CD4-positive, alpha-beta T cell treated with Interleukin-4 for 1 hour (primary cell): ENCODE measurements at places on chromosomes 1 and 21.

- no peak for DNase-seq
Measured at GRCh38 chr1:187046293-187046692, 217.5 kb downstream of the PLA2G4A start.

GRCh38 chr1:161198194-161198896 is 509 bp downstream of the ADAMTS4 start:
- no peak for DNase-seq

GRCh38 chr1:168676029-168676812 is 52.8 kb downstream of the DPT start:
- no peak for DNase-seq

- no peak for DNase-seq
Measured at GRCh38 chr1:84693785-84694184, 3.5 kb upstream of the SSX2IP start.

DNA sequence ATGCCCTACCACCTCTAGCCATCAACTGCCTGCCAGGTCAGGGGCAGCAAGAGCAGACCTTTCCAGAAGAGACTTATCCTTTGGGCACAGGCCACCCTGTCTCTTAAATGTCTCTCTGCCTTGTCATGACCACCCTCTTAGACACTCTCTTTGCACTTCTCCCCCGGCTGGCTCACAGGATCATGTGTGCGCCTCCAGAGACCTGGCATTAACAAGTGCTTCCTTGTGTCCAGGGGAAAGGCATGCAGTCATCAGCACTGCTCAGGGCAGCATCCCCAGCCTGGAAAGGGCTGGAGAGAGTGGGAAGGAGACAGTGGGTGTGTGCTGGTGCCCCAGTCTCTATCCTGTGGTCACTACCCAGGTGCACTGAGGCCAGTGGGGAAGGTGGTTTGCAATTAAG is 85.2 kb upstream of the TLR5 start:
- DNase-seq, result no peak

DNA sequence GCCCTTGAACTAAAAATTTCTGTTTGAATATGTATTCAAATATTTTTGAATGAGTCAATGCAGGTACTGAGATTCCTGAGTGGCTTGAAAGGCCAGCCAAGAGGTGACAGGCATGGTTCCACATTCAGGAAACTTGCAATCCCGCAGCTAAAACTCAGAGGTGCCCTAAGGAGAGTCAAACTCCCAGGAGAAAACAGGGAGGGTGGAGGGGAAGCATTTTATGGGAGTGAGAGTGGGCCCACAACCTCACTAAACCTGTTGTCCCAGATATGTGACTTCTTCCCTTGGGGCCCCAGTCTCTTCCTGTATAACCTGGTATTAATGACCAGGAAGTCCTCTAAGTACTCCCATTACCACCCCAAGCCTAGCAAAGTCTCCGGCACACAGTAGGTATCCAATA is 189.6 kb downstream of the PLPP3 start:
- no peak for DNase-seq

DNA sequence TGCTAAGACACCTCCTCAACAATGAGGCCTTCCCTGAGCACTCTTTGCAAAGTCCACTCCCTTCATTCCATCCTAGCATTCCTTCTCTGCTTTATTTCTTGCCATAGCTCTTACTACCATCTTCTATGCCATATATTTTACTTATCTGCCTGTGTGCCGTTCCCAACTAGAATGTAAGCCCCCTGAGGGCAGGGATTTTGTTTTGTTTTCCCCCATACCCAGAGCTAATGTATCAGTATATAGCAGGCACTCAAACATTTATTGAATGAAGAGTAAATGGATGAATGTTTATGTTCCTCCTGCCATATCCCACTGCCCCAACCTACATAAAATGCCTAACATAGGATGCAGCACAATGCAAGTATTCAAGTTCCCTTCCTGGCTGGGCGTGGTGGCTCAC is 14.9 kb upstream of the PPP1R15B start:
- DNase-seq, result no peak

GRCh38 chr1:192534666-192535065 is 40.9 kb upstream of the RGS1 start:
- DNase-seq, result no peak

DNA sequence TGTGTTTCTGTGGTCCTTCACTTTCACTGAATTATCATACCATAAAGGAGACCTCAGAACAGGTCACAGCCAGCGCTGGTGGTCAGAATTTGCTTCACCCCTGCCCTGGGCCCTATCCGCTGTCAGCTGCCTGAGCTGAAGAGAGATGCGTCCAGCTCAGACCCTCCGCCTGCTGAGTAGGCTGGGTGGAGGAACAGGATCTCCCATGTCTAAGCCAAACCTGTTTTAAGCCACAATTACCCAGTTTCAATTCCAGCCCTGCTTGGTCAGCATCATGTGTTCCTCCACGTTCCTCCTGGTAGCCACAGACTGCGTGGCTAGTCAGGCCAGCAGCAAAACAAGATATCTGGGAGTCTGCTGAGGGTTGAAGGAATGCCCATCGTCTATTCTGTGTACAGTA is 13.5 kb upstream of the BGLAP start:
- no peak for DNase-seq

DNA sequence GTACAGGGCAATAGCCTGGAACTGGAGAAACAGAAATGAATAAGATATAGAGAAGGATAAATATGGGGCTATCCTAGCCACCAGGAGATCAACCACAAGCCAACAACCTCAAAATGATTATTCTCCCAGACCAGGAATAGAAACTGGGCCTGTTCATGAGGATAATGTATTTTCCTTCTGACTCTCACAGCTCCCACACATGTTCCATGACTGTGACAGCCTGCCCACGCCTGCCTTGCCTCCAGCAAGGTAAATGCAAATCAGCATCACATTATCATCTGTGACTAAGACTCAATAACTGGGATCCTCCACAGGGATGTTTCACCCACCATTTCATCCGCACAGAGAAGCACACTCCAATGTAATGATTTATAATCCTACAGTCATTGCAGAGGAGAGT is 3.3 kb downstream of the ENSA start:
- DNase-seq, result no peak

DNA sequence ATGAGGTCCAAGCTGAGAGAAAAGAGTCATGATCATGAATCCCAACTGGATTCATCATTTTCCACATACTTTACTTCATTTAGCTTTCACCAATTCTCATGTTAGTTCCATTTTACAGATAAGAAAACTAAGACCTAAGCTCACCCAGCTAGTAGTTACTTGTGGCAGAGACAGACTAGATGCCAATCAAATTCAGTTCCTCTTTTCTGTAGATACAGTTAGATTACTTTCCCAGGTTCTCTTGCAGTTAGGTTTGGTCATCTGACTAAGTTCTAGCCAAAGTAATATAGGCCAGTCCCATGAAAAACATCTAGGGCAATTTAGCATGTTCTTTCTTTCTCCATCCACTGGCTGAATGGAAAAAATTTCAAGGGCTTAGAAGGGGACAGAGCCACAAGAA is 8.9 kb upstream of the KCND3 start:
- DNase-seq, result no peak

- DNase-seq, result no peak
Measured at GRCh38 chr1:155888481-155888880, 22.7 kb downstream of the RIT1 start.

- DNase-seq, result no peak
Measured at GRCh38 chr1:10252508-10252907, 42.1 kb downstream of the KIF1B start.

GRCh38 chr21:33731447-33731846 is 89.1 kb downstream of the ITSN1 start:
- no peak for DNase-seq

GRCh38 chr1:245807954-245808719 is 653.4 kb downstream of the KIF26B start:
- no peak for DNase-seq

DNA sequence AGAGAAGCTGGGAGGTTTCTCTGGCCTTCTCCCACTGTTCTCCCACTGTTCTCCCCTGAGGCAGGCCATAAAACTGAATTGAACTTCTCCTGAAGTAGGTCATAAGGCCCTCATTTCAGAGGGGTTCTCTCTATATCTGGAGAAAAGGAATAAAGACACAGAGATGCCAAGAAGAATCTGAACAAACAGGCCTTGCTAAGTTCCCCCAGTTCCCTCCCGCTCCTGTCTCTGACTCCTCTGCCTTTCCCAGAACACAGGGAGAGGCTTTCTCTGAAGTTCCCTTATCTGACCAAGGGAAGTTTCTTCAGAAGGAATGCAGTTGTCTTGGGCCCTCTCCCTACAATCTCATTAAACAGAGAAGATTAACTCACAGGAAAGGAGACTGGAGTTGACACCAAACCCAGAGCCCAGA is 83.4 kb downstream of the SLC16A1 start:
- no peak for DNase-seq

DNA sequence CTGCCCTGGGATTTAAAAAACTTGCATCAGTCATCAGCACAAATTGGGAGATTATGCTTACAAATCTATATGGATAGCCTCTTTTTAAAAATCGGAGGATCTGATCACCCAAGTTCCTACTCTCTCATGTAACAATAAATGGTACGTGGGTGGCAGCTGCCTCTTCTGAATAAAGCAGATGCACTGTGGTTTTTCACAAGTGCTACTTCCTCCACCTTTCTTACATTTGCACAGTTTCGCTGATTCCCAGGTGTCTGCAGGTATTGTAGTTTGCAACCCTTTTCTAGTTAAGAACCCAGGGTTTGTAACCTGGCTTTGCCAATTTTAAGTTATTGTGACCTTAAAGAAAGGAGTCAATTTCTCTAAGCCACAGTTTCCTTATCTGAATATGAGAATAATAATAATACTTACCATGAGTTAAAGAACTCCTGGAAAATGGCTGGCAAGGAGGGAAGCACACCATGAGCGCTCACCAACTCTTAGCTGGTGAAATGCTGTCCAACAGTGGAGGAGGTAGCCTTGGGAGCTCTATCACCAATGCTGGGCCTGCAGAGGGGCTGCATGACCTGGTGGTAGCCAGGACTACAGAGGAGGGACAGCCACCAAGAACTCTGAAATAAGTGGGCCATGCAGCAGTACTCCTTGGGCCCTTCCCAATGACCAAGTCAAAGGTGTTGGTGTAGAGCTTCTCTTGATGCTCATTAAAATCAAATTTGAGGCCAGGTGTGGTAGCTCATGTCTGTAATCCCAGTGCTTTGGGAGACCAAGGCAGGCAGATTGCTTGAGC is 30.2 kb upstream of the KCNA2 start:
- DNase-seq, result peak; percentile 36

DNA sequence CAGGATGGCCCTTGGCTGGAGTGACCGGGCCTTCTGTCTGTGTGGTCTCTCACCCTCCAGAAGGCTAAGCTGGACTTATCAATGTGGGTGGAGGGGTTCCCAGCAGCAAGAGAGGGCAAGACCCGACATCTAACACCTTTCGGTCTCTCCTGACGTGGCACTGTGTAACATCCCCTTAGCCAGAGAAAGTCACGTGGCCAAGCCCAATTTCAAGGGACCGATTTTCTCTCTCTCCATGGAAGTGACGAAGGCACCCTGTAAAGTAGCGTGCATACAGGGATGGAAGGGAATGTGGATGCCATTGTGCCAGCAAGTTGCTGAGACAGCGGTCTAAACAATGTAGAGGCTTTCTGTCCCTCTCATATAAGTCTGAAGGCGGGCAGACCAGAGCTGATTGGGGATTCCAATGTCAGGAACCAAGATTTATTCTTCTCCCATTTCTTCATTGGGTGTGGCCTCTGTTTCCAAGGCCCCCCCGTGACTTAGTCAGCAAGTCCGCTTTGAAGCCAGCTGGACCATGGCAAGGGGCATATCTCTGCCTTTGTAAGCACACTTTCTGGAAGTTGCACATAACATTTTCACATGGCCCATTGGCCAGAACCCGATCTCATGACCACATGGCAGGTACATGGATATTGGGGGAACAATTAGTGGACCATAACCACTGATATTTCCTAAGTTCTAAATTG is 12.5 kb downstream of the MX1 start:
- no peak for DNase-seq

GRCh38 chr1:10692401-10693021 is 103.9 kb downstream of the CASZ1 start:
- peak; percentile 82 for DNase-seq

DNA sequence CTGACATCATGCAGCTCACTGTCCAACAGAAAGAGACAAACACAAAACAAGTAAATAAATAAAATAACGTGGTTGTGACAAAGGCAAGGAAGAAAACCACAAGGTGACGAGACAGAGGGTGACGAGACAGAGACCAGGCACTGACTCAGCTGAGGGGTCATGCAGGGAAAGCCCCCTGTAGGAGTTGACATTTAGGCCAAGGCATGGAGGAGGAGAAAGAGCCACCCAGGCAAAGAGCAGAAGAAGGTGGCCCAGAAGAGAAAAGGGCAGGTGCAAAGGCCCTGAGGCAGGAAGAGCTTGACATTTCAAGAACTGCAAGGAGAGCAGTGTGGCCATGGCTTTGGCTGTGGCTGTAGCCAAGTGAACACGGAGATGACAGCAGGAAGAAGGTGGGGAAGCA is 65.1 kb upstream of the ID3 start:
- no peak for DNase-seq

DNA sequence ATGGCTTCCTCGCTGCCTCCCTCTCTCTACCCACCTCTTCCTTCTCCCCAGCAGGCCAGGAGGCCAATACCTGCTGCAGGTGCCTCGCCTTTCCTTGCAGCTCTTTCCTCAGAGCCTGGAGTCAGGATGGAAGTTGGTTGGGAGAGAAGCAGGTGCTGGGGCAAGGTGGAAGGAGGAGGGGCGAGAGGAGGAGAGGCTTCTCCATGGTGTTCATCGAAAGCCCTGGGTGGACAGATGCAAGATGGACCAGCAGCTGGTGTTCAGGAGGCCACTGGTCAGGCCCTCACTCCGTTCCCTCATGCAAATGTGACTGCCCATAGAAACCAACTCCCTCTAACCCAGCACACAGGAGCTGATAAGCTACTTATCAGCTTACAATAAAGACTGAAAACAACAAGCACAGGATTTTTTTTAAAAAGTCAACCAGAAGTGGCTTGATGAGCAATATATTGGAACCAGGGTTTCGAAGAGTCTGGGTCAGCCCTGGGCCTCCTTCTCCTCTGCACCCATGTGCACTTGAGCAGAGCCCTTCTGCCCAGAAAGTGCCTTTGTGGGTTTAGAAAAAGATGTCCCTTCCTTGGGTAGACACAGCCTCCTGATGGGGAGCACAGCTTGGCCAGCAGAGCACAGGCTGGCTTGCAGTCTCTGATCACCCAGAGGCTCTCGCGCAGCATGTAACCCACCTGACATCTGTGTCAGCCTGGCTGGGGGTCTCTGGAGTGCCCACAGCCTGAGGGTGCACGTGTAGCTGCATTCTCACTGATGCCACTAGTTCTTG is 16.6 kb upstream of the GSTM4 start:
- no peak for DNase-seq
